ENCODE measurements at places on chromosomes 5 and 9. TPM values are rescaled to one million over a fixed set of nuclear protein-coding genes. Genes with fewer than 3 reads are reported as not detected.

SPINK1 gene
- not detected for total RNA-seq

SLC6A3 gene
- total RNA-seq = 22.4 TPM

FOXD4L4 gene
- total RNA-seq = 0.20 TPM

SLC46A2 gene
- not detected for total RNA-seq

DUSP1 gene
- total RNA-seq = 91.7 TPM

PTPRD gene
- total RNA-seq = 532 TPM

FOXD4L5 gene
- not detected for total RNA-seq

NR6A1 gene
- total RNA-seq = 51.0 TPM

ADAMTSL1 gene
- total RNA-seq = 0.91 TPM

TOR1B gene
- total RNA-seq = 33.5 TPM

CDH9 gene
- 3.6 TPM for total RNA-seq

LHX6 gene
- 2.8 TPM for total RNA-seq

FKBP15 gene
- 18.2 TPM for total RNA-seq

All from glutamatergic neuron (in vitro differentiated cells).